Activated naive CD8-positive, alpha-beta T cell treated with anti-CD3 and anti-CD28 coated beads, Interleukin-2, amount 50 U/mL, for 24 hours (primary cell): ENCODE measurements at places on chromosomes 3 and 15.

DNA sequence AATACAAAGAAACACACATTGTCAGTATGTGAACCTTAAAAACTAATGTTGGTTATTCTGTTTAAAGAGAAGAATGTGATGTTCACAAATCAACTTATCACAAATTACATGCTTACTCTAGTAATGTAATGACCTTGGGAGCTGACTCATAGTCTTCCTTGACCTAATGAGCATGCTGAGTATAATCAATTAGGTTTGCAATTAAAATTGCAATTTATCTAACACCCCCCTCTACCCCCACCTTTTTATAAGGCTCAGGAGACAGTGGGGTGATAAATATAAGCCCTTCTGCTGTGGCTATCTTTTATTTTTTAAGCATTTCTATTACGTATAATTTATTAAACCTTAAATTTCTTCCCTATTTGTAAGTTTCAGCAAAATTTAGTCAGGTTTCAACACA is 947.8 kb upstream of the CFAP20DC start:
- no peak for DNase-seq

GRCh38 chr3:101879623-101880284 is 30.4 kb downstream of the NFKBIZ start:
- no peak for DNase-seq

- peak; percentile 53 for DNase-seq
Measured at GRCh38 chr3:58333206-58334012, 717 bp downstream of the PXK start.

- DNase-seq, result no peak
Measured at GRCh38 chr3:185734725-185735096, 90.1 kb downstream of the IGF2BP2 start.

GRCh38 chr15:61996056-61996635 is 64.1 kb downstream of the VPS13C start:
- DNase-seq, result no peak

- DNase-seq, result no peak
Measured at GRCh38 chr15:71294251-71294910, 179.1 kb downstream of the THSD4 start.

GRCh38 chr3:169513672-169514071 is 149.8 kb downstream of the MECOM start:
- no peak for DNase-seq

- no peak for DNase-seq
Measured at GRCh38 chr15:29978411-29979382, 104.1 kb upstream of the GOLGA8J start.

DNA sequence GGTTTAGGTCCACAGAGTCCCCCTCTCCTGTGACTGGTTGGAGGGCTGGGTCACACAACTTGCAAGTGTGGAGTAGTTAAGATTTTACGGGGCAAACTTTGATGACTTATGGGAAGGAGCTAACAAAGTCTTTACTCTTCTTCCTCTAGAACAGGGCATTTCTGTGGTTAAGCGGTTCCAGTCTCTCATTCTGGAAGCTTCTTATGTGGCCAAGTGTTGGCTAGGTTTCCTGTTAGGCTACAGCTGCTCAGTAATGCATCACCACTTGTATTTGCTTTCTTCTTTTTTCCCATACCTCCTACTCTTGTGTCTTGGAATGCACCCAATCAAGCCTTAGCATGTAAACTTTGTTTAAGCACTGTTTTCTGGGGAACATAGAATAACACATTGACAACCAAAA is 100.6 kb upstream of the PLAAT1 start:
- no peak for DNase-seq

DNA sequence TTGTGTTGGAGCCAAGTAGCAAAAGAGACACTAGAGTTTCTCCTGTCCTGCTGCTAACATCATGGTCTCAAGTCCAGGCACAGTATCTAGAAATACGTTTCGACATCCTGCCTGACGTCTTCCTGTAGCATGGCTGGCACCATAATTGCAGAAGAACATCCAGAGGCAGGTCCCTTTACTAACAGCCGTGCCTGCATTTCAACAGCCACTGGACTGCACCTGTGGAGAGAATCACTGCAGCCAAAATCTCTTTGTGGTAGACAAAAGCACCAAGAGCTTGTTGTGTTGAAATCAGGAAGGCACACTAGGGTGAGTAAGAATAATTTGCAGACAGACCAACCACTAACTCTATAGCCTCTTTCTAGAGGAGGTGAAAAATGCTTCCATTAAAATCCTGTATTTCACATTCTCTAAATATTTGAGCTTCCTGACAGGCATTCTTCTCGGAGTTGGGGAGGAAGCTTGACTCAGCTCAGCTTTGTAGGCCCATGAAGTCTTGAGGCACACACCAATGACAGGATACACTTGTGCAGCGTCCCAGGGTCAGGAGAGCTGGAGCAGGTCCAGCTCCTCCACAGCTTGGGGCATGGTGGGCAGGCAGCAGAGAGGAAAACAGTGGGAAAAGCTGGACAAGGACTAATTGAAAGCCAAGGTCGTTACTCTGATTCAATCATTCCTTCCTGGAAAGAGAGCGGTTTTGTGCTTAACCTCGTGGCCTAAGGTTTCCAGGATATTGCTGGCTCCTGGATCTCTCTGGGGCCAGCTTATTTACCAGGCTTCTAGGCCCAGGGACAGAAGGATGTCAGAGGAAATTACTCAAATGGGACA is 244.9 kb downstream of the FAM43A start:
- DNase-seq, result no peak

DNA sequence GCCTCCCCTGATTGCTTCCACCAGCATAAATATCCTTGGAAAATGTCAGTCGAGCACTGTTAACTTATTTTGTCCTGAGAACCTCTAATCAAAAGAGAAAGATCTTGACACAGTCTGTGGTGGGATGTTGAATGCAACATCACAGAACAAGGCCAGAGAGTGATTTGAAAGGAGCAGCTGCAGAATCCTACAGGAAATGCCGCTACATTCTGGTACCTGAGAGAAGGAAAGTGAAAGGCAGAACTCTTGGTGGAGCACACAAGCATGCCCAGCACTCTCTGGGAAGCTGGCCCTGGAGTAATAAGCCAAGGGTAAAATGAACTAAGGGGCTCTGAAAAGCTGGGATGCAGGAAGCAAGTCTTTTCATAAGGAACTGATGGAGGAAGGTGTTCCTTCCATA is 75.8 kb downstream of the CBLB start:
- no peak for DNase-seq

- DNase-seq, result no peak
Measured at GRCh38 chr3:31614162-31614921, 81.6 kb downstream of the STT3B start.

DNA sequence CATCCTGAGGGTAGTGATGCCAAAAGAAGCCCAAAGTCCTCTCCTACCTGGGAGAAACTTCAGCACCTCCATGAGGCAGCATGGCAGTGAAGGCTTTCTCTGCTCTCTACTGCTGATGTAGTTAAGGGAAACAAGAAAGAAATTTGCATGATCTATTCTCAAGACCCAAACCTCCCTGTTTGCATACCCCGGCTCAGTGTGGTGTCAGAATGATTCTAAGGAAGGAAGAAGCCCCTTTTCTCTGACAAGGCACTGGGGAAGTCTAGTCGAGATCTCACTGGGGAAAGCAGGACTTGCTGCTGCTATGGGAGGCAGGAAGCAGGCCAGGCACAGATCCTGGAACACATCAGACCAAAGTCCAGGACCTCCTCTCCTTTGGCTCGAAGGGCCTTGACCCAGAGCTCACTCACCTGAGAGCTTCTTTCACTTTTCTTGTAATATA is 89.4 kb upstream of the ICE2 start:
- no peak for DNase-seq

- no peak for DNase-seq
Measured at GRCh38 chr3:116067326-116067725, 378.0 kb downstream of the LSAMP start.

- DNase-seq, result no peak
Measured at GRCh38 chr15:22880068-22880980, 41.9 kb downstream of the NIPA2 start.

GRCh38 chr3:129505341-129505740 is 23.1 kb upstream of the RHO start:
- DNase-seq, result no peak
